Glutamatergic neuron (in vitro differentiated cells): ENCODE measurements at places on chromosomes 3 and 15.

DNA sequence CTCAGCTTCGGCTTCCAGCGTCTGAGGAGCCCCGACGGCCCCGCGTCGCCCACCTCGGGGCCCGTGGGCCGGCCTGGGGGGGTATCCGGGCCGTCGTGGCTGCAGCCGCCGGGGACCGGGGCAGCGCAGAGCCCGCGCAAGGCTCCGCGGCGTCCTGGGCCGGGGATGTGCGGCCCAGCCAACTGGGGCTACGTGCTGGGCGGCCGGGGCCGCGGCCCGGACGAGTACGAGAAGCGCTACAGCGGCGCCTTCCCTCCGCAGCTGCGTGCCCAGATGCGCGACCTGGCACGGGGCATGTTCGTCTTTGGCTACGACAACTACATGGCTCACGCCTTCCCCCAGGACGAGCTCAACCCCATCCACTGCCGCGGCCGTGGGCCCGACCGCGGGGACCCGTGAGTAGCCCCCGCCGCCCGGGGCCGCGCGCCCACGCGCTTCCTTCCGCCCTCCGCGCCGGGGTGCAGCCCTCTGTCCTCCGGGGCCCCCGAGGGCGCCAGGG lies 462 bp downstream of the EDEM1 start:
- DNase-seq: peak; percentile 58

- DNase-seq: no peak
Observed at GRCh38 chr15:93501946-93502345, 412.9 kb upstream of the RGMA start.

DNA sequence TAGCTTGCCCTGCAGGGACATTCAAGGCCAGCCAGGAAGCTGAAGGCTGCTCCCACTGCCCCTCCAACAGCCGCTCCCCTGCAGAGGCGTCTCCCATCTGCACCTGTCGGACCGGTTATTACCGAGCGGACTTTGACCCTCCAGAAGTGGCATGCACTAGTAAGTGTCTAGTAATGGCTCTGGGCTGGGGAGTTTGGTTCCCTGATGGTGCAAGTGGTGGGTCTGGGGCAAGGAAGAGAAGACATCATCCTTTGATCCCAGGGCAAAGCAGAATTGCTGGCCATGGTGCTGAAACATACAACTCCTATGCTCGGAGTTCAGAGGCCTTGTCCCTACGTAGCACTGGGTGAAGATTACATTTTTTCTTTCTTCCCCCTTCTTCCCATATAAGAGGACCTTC lies 311.4 kb downstream of the EPHB1 start:
- DNase-seq: no peak

DNA sequence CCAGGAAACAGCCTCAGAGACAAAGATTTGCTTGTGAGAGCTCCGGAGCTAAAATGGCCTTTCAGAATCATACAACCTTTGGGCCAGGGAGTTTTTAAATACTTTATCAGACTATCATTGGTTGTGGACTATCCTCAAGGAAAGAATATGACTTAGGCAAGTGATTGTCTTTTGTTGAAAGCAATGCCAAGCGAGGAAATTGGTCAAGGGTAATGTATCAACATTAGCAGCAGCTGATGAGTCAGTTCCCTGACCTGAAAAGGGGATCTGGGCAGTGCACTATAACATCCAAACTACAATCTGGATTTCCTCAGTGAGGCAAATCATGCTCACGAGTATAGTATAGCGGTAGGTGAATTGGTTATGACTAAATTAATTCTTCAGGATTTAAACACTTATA lies 303.6 kb downstream of the LSAMP start:
- no peak for DNase-seq

DNA sequence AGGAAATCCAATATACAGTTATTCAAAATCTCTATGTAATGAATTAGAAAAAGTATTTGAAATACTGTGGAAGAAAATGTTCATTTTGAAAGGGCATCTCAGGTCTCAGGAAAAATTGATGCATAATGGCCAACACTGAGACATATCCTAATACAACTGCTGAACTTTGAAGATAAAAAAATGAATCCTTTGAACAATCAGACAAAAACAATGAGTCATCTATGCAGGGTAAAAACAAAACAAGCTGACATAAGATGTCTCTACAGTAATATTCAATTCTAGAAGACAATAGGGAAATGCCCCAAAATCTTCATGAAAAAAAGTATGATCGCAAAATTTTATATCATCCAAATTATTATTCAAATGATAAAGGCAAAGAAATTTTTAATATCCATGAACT lies 34.0 kb upstream of the ZNF280D start:
- no peak for DNase-seq
